ENCODE measurements at places on chromosomes 6 and 20.

- H3K4me1 ChIP-seq, result peaks cover 4% of the 10 kb centered on the region
- no peak for DNase-seq
- no peak overlapping the region for H3K27ac ChIP-seq
- H3K27me3 ChIP-seq, result no peaks in the 10 kb centered on the region
- H3K36me3 ChIP-seq, result no peaks in the 10 kb centered on the region
These were observed 24.2 kb upstream of the CITED2 start for GRCh38 chr6:139398658-139399057.

DNA sequence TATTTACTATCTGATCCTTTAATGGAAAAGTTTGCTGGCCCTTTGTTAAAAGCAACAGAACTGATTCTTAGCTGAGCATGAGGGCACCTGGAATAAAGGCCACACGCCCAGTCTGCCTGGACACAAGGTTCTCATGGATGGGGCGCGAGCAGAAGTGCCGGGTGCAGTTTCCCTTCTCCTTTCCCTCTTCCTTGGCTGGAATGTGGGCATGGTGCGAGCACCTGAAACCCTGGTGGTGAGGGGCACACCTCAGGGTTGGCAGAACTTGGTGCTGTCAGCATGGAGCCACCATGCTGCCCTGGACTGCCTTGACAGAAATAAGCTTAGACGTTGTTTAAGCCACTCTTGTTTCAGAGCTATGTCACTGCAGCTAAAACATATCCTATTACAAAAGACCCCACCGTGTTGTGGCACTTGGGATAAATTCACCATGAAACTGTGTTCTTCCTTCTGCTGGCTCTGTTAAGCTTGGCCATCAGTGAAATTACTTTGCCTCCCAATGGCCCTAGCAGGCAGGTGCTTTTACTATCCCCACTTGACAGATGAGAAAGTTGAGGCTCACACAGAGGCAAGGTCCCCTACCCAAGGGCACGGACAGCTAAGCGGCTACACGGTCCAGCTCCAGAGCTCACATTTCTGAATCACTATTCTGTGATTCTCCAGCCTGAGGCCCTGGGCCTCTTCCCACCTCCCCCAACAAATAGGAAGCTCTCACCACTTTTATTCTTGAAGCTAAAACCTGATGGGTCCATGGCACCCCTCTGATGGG, 115.9 kb downstream of the PREX1 start:
- H3K36me3 ChIP-seq, result no peaks in the 10 kb centered on the region
- no peaks in the 10 kb centered on the region for H3K27me3 ChIP-seq
- DNase-seq, result no peak
- H3K4me1 ChIP-seq, result peaks cover 9% of the 10 kb centered on the region
- H3K4me3 ChIP-seq, result no peak overlapping the region

GRCh38 chr6:166626177-166627032, 646 bp downstream of the RPS6KA2 start:
- H3K27me3 ChIP-seq, result no peaks in the 10 kb centered on the region
- DNase-seq, result peak; percentile 61
- no peak overlapping the region for H3K27ac ChIP-seq
- H3K36me3 ChIP-seq, result no peaks in the 10 kb centered on the region
- H3K4me3 ChIP-seq, result peak overlapping the region; percentile 90

GRCh38 chr20:48717680-48718223, 110.0 kb downstream of the PREX1 start:
- H3K27ac ChIP-seq, result no peak overlapping the region
- no peak for DNase-seq
- peaks cover 24% of the 10 kb centered on the region for H3K4me1 ChIP-seq
- peaks cover 35% of the 10 kb centered on the region for H3K27me3 ChIP-seq
- no peaks in the 10 kb centered on the region for H3K36me3 ChIP-seq

DNA sequence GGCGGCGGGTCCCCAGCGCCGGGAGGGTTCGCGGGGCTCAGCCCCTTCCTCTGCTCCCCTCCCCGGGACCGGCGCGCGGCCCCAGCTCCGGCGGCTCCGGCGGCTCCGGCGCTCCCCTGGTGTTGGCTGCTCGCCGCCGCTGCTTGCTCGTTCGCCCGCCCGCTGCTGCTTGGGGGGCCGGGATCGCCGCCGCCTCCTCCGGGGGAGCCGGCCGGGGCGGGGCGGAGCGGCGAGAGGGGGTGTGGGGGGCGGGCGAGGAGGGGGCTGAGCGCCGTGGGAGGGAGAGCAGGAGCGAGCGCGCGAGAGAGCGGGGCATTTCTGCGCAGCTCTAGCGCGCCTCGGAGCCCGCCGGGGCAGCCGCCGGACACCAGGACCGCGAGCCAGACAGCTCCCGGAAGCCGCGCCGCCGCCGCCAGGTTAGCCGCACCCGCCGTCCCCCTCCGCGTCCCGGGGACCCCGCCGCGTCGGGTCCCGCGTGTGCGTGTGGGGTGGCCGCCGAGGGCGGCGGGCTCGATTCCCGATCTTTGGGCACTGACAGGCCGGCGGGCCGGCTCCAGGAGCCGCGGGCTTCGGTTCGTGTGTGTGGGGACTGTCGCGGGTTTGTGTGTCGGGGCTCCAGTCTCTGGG, 62.0 kb upstream of the EPB41L1 start:
- no peak overlapping the region for H3K27ac ChIP-seq
- no peaks in the 10 kb centered on the region for H3K36me3 ChIP-seq
- DNase-seq, result peak; percentile 24
- H3K4me1 ChIP-seq, result peaks cover 16% of the 10 kb centered on the region
- peak overlapping the region; percentile 66 for H3K4me3 ChIP-seq

GRCh38 chr6:3805448-3806123, 43.6 kb upstream of the FAM50B start:
- no peaks in the 10 kb centered on the region for H3K27me3 ChIP-seq
- H3K27ac ChIP-seq, result no peak overlapping the region
- peak; percentile 88 for DNase-seq
- no peaks in the 10 kb centered on the region for H3K36me3 ChIP-seq

DNA sequence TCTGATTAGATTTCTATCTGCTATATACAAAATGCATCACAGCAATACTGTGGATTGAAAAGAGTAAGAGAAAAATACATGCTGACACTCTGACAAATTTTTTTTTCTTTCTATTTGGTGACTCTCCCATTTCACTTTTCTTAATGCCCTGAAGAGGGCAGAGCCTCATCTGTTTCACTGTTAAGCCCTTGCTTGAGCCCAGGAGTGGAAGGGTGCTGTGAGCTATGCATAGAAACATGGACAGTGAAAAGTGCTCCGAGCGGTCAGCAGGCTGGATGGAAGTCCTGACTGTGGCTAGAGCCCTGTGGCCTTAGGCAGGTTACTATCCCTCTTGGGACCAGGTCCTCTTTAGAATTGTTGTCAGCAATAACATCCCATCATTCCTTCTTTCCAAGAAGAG, 17.4 kb upstream of the CSE1L start:
- H3K4me3 ChIP-seq, result no peak overlapping the region
- peaks cover 45% of the 10 kb centered on the region for H3K36me3 ChIP-seq
- peak; percentile 29 for DNase-seq
- H3K4me1 ChIP-seq, result no peaks in the 10 kb centered on the region

- peak overlapping the region; percentile 71 for H3K27ac ChIP-seq
- H3K4me3 ChIP-seq, result no peak overlapping the region
- no peak for DNase-seq
- H3K4me1 ChIP-seq, result no peaks in the 10 kb centered on the region
- no peaks in the 10 kb centered on the region for H3K27me3 ChIP-seq
These were observed 719.7 kb upstream of the MARCKS start for GRCh38 chr6:113137426-113137825.

- DNase-seq, result no peak
- peaks cover 32% of the 10 kb centered on the region for H3K27me3 ChIP-seq
- H3K4me3 ChIP-seq, result no peak overlapping the region
- H3K36me3 ChIP-seq, result no peaks in the 10 kb centered on the region
- H3K27ac ChIP-seq, result no peak overlapping the region
These were observed 120.1 kb downstream of the SYCP2 start for GRCh38 chr20:59813126-59813947.

DNA sequence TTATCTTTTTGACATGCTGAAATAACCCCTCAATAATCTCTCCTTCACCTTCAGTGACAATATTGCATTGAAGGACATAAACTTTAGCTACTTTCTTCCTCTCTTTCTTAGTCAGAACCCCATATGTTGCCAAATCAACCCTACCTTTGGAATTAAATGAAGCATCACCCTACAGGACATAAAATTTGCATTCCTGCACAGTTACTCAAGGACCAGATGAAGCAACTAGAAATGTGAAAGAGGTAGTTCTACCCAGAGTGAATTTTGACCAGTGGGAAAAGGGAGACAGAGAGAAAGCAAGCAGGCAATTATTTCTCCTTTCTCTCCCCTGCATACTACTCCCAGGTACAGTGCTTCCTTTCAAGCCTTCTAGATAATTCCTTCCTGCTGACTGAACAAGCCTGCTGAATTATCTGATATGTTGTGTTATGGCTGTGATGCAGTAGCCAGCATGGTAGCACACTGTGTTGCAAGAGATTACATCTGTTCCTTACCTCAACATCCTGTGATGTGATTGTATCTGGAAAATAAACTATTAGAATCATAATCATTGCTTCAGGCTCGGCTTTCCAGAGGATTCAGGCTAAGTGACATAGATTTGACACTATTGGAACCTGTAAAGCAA, 16.6 kb downstream of the TENT5A start:
- H3K4me1 ChIP-seq, result no peaks in the 10 kb centered on the region
- DNase-seq, result no peak
- H3K4me3 ChIP-seq, result no peak overlapping the region
- H3K27me3 ChIP-seq, result no peaks in the 10 kb centered on the region

DNA sequence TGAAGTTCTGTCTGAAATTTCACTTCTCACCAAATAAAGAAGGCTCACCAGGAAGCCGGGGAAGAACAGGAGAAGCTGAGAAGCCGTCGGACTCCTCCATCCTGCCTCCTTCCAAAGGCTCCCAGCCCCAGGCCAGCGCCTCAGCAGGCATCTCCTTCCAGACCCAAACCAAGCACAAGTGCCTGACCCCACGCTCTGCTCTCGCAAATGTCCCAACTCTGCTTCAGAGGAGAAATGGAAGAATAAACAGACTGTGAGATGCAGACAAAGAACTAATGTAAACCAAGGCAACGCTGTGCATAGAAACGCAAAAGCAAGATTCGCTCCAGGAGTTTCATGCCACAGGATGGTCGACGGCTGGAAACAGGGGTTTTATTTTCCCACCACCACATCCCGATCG, 100.3 kb upstream of the EXOC2 start:
- no peak for DNase-seq
- H3K27me3 ChIP-seq, result peaks cover 34% of the 10 kb centered on the region
- H3K27ac ChIP-seq, result no peak overlapping the region
- H3K4me1 ChIP-seq, result no peaks in the 10 kb centered on the region
- no peak overlapping the region for H3K4me3 ChIP-seq

GRCh38 chr6:143261899-143262436, 188.5 kb downstream of the ADAT2 start:
- no peak overlapping the region for H3K4me3 ChIP-seq
- no peaks in the 10 kb centered on the region for H3K27me3 ChIP-seq

DNA sequence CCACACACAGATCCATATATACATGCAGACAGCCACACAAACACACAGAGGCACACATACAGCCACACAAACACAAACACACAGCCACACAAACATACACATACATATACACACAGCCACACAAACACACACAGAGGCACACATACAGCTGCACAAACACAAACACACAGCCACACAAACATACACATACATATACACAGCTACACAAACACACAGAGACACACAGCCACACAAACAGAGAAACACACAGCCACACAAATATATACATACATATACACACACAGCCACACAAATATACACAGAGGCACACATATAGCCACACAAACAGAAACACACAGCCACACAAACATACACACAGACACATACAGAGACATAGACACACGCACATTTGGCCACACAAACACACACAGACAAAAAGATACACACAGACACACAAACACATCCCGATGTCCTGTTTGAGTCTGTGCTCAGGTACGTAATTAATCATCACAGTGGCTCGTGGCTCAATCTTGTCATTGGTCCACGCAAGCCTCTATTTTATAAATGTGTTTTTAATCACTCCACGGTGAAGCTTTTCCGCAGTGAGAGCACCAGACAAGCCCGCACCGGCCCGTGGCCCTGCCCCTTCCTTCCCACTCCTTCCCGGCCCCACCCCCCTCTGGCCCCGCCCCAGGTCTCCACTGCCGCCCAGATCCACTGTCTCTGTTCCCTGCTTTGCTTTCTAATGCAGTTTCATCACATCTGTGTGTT, 135.3 kb downstream of the CDH4 start:
- H3K27ac ChIP-seq, result no peak overlapping the region
- H3K27me3 ChIP-seq, result no peaks in the 10 kb centered on the region
- H3K36me3 ChIP-seq, result no peaks in the 10 kb centered on the region

- H3K27me3 ChIP-seq, result no peaks in the 10 kb centered on the region
- H3K4me1 ChIP-seq, result peaks cover 2% of the 10 kb centered on the region
- H3K4me3 ChIP-seq, result no peak overlapping the region
- no peak overlapping the region for H3K27ac ChIP-seq
- H3K36me3 ChIP-seq, result no peaks in the 10 kb centered on the region
- peak; percentile 54 for DNase-seq
These were observed 39.9 kb downstream of the MAPK14 start for GRCh38 chr6:36067374-36068011.

DNA sequence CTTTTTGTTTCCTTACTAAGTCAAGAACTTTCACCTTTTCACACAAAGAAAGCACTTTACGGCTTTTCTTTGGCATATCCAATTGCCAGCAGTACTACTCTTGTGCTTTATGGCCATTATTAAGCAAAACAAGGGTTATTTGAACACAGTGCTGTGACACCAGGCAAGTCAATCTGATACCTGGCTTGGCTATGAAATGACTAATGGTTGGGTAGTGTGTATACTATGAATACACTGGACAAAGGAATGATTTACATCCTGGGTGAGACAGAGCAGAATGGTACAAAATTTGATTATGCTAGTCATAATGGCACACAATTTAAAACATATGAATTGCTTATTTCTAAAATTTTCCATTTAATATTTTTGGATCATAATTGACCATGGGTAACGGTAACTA, 22.1 kb upstream of the ADGRF1 start:
- no peak for DNase-seq
- no peak overlapping the region for H3K27ac ChIP-seq
- peaks cover 2% of the 10 kb centered on the region for H3K4me1 ChIP-seq
- no peaks in the 10 kb centered on the region for H3K36me3 ChIP-seq
- no peaks in the 10 kb centered on the region for H3K27me3 ChIP-seq

- peaks cover 7% of the 10 kb centered on the region for H3K4me1 ChIP-seq
- H3K4me3 ChIP-seq, result no peak overlapping the region
- no peak overlapping the region for H3K27ac ChIP-seq
- DNase-seq, result no peak
- no peaks in the 10 kb centered on the region for H3K27me3 ChIP-seq
These were observed 159.3 kb upstream of the ECI2 start for GRCh38 chr6:4294636-4295035.

DNA sequence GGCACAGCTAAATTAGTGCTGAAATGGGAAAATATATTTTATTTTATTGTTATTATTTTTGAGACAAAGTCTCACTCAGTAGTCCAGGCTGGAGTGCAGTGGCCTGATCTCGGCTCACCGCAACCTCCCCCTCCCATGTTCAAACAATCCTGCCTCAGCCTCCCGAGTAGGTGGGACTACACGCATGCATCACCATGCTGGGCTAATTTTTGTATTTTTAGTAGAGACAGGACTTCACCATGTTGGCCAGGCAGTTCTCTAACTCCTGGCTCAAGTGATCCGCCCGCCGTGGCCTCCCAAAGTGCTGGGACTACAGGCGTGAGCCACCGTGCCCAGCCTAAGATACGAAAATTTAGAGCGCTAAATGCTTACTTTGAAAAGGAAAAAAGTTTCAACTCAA, 4.8 kb downstream of the RAB23 start:
- no peak for DNase-seq
- H3K27me3 ChIP-seq, result no peaks in the 10 kb centered on the region
- H3K27ac ChIP-seq, result no peak overlapping the region
- peaks cover 5% of the 10 kb centered on the region for H3K4me1 ChIP-seq
- peaks cover 4% of the 10 kb centered on the region for H3K36me3 ChIP-seq

- H3K4me1 ChIP-seq, result peaks cover 5% of the 10 kb centered on the region
- DNase-seq, result peak; percentile 77
- H3K4me3 ChIP-seq, result no peak overlapping the region
- H3K36me3 ChIP-seq, result no peaks in the 10 kb centered on the region
These were observed 52.6 kb upstream of the SMIM29 start for GRCh38 chr6:34301408-34301807.
